ENCODE measurements at places on chromosomes 1 and 21.
A peak's percentile ranks its signal among the peaks of the same experiment; 100 is the strongest.

DNA sequence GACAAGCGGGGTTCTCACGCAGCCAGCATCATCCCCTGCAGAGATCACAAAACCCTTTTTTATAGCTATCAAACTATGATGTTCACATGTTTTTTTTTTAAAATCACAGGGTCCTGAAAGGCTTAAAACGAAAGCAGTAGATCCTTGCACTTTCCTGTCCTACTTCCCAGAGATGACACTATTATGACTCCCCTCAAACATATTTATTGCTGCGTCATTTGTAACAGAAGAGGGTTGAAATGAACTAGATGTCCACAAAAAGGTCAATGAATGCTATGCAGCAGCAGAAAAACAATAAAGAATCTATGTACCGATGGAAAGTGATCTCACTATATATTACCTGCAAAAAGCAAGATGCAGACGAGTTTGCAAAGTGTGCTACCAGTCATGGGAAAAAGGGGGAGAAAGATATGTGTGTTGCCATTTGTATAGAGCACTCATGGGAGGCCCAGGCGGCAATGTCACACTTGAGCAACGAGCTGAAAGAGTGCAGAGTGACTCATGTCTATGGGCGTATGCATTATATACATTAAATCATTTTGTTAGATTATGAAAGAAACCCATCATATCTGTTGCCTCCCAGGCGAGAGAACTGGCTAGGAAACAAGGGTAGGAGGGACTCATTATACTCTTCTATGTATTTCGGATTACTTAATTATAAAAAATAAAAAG is 68.9 kb upstream of the PARP1 start:
- no peak for DNase-seq

DNA sequence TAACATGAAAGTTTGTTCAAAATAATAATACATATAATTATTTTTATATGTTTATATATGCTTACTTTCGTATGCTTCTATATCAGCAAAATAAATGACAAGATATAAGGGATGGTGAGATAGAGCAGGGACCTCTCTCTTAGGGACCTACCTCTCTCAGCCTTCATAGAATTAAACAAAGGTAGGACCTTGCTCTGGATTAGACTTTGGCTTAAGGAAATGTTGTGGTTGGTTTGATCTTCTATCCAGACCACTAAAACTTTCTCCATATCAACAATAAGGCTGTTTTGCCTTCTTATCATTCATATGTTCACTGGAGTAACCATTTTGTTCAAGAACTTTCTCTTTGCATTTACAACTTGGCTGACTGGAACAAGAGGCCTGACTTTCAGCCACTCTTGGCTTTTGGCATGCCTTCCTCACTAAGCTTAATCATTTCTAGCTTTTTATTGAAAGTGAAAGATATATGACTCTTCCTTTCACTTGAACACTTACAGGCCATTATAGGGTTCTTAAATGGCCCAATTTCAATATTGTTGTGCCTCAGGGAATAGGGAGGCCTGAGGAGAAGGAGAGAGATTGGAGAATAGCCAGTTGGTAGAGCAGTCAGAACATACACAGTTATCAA is 14.4 kb downstream of the FRRS1 start:
- no peak for DNase-seq

- DNase-seq = no peak
Observed at GRCh38 chr1:201456499-201457309, 12.3 kb downstream of the PHLDA3 start.

DNA sequence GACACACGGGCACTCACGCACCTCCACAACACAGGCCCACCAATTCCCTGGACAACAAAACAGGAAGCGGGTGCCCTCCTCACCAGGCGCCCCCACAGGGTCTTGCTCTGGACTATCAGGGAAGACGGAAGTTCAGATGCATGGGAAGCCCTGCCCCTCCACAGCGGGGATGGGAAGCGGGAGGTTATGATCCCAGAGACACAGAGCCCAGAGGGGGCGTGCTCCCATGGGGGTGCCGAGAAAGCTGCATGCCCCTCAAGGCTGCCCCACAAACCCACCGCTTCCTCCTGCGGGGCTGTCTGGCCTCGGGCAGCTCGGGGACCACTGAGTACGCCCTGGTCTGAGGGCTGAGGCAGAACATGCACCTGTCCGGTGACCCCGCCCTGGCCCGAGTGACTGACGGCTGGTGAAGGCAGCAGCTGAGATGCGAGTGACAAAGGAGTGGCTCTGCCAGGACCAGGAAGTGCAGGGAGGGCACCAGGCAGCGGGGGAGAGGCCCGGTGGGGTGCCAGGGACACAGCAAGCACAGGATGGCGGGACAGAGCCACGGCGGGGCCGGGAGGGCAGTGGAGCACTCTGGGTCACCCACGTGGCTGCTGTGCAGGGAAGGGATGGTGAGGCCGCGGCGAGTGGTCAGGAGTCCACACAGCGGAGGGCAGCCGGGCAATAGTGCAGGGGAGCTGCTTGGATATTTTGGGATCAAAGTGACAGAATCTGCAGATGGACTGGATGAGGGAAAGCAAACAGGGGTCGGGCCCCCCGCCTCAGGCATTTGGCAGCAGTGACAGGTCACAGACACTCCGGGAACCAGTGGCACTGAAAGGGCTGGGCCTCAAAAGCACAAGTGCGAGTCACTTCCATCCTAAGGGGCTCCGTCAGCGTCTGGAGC is 18.6 kb downstream of the NADK start:
- DNase-seq = no peak

DNA sequence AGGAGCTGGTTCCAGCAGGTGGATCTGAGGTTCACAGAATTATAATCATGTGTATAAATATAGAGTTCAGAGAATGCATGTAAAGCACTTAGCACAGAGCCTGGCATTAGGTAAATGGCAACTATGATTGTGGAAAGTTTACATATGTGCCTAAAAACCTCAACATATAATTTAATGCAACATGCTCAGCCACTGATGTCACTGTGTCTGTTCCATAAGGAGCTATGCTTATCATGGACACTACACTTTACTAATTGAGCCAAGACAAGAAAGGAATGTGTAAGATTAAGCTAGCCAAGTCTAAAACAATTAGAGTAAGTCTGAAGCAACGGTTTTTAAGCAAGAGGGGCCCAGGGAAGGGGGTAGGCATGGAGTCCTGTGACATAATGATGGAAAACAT is 61.5 kb downstream of the GNG12 start:
- no peak for DNase-seq

GRCh38 chr21:25405984-25406383 is 201.3 kb downstream of the MRPL39 start:
- DNase-seq = no peak

DNA sequence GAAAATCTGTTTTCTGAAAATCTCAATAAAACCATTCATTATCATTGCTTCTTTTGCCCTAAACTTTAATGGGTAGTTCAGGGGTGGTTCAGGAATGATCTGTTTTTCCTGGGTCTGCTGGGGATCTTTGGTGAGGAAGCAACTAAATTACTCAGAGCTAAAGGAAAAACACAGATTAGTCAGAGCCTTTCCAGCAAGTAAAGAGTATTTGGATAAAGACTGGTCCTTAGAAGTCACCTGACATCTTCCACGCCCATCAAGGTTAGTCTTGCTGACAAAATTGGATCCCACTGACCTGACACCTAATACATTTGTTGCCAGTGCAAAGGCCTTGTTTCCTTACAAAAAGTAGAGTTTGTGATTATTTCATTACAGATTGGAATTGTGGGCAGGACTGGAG is 24.2 kb downstream of the HSPA13 start:
- no peak for DNase-seq

- DNase-seq = no peak
Observed at GRCh38 chr1:212002536-212002935, 32.8 kb downstream of the INTS7 start.

GRCh38 chr1:89545264-89546038 is 20.8 kb downstream of the LRRC8B start:
- no peak for DNase-seq

DNA sequence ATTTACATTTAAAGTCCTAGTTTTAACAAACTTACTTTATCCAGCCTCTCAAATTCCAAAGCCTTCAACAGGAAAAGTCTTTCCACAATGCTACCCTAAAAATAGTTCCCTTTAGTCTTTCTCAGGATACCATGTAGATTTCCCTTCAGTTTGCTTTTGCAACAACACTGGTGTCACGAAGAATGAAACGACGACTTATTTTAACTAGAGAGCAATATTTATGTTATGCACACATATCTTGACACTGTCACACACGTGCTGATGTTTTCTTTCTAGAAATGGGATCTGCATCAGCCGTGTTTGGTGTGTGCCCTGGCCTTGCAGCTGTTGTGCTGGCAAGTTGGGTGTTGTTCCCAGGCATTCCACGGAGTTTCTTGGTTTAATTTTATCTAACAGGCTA is 75.5 kb downstream of the SIPA1L2 start:
- no peak for DNase-seq

DNA sequence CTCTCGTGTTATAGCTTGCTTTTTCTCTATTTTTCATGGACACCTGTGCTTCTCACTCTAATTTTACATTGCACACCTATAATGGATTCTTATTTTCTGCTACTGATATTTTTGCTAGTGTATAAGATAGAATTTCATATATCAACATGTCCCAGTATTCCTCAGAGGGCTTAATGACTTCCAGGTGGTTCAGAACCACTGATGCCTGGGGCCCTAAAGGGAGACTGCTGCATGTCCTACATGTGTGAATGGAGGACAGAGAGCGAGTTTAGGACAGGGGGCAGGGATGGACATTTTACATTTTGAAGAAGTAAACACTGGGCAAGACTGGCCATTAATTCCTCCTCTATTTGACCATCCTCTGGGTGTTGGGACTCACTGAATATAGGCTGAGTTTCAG is 100.6 kb downstream of the DISC1 start:
- DNase-seq = no peak

DNA sequence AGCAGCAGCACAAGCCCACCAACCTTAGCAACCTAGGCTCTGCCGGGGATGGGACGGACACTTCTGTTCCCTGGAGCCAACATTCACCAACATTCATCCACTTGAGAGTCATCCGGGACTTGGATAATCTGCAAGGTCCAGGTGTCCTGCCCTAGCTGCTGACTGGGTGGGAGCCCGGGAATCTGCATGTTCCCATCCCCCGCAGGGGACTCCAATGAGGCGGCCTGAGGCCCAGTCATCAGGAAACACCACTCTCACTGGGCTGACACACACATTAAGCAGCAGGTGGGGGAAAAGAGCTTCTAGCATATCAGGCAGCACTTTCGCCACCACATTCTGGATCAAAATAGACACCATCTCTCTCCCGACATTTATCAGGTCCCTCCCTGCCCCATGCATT is 38.4 kb upstream of the CCSAP start:
- no peak for DNase-seq

GRCh38 chr1:18581420-18581880 is 49.2 kb upstream of the PAX7 start:
- peak; percentile 50 for DNase-seq

DNA sequence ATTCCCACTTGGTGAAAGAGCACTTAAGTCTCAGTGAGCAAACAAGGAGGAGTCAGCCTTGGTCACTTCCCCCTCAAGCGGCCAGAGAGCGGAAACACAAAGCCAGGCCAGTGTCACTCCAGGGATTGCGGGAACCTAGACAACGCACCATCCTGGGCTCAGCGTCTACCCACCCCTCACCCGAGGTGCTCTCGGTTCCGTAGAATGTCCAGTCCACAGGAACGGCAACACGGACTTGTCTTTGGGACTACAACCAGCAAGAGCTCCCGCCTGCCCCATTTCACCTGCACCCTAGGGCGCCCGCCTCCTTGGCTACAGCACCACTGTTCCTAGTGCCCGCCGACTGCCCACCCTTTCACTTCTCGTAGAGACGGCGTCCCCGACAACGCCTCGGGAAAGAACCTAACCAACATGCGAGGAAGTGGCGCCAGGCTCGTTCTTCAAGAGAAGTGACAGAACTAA is 509 bp downstream of the GDAP2 start:
- DNase-seq = no peak

- no peak for DNase-seq
Observed at GRCh38 chr1:109528712-109529111, 11.0 kb upstream of the GPR61 start.

DNA sequence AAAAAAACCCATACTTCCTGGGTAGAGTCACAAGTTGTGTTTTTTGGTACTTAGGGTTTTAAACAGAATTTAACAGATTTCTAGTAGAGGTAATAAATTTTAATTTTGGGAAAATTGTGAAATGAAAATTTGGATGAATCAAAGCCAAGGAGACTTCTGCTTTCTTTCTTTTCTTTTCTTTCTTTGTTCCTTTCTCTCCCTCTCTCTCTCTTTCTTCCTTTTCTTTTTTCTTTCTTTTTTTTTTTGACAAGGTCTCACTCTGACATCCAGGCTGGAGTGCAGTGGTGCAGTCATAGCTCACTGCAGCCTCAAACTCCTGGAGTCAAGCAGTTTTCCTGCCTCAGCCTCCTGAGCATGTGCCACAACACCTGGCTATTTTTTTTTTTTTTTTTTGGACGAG is 46.9 kb upstream of the NEXN start:
- no peak for DNase-seq

GRCh38 chr1:173302890-173303829 is 96.0 kb upstream of the TNFSF4 start:
- DNase-seq = no peak

- no peak for DNase-seq
Observed at GRCh38 chr1:6260961-6261614, at the start of gene GPR153. Gene GPR153 (minus strand): TSS chr1:6261098. CDS start chr1:6254905, 6,193 bp downstream.

- DNase-seq = no peak
Observed at GRCh38 chr21:31660259-31660565, 719 bp downstream of the SOD1 start.

- DNase-seq = no peak
Observed at GRCh38 chr1:31099293-31100032, 33.9 kb upstream of the PUM1 start.

- no peak for DNase-seq
Observed at GRCh38 chr21:21283810-21284209, 285.6 kb downstream of the NCAM2 start.

DNA sequence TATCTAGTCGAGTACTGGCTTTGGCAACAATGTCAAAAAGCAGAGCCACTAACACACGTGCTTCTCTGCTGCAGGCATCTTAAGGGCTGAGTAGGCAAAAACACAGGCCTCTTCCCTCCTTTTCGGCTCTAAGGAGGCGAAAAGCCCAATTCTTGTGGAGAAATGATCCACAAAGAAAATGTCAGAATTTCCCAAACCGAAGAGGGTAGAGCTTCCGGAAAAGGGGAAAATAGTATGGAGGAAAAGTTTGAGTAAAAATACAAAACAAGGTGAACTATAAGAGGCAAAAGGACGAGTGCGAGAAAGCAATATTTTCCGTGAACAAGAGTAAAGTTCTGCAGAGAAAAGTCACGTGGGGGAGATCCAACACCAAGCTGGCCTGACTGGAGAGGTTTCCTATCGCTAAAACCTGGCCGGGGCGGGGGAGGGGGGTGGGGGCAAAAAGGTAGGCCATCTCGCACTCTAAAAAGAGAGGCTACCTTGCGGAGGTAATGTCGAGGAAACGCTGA is 551 bp downstream of the ZRANB2 start:
- DNase-seq = no peak

- no peak for DNase-seq
Observed at GRCh38 chr1:173503391-173503790, 26.3 kb downstream of the PRDX6 start.

GRCh38 chr1:117812869-117813511 is 116.4 kb downstream of the GDAP2 start:
- no peak for DNase-seq
